ENCODE measurements at places on chromosomes 2 and 18.

DNA sequence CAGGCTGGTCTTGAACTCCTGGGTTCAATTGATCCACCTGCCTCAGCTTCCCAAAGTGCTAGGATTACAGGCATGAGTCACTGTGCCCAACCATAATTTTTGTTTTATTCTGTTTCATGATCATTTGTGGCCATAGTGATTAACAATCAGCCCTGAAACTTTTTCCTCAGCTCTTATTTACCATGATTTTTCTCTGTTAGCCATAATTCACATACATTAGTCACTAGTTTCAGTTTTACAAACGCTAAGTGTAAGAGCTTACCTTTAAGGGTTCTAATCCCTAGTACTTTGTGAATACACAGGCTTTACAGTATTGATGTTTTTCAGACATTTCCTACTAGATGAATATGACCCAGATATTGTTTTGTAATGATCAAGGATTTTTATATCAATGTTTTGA lies 216.1 kb downstream of the DPP4 start:
- DNase-seq, result no peak

DNA sequence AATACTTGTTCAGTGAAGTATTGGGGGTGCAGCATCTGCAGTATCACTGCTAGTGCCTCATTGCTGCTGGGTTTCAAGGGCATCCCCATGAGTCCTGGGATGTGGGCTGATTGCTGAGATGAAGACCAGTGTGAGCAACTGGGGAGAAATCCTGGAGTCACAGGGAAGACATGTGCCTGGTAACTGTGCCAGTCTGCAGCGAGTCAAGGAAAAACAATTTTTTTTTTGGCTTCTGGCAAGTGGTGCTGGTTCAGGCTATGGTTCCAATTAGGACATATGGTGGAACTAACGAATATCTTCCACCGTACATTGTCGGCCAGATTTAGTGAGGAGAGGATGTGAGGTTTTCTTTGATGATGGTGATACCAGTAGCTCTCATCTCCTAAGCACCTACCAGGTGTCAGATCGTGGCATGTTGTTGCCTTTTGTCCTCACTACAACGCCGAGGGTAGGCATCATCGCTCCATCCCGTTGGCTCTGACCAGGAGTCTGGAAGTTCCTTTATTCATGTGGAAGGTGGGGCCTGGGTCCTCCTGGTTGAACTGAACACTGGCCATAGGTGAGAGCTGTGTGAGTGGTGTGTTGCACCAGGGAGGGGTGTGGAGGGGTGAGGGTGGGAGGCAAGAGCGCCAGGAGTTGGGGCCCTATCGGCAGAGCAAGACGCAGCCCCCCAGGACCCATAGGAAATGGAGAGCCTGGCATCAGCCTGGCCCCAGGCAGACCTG lies 118.0 kb upstream of the HS6ST1 start:
- DNase-seq, result no peak

GRCh38 chr18:47172476-47172875 lies 3.7 kb downstream of the IER3IP1 start:
- DNase-seq, result no peak

DNA sequence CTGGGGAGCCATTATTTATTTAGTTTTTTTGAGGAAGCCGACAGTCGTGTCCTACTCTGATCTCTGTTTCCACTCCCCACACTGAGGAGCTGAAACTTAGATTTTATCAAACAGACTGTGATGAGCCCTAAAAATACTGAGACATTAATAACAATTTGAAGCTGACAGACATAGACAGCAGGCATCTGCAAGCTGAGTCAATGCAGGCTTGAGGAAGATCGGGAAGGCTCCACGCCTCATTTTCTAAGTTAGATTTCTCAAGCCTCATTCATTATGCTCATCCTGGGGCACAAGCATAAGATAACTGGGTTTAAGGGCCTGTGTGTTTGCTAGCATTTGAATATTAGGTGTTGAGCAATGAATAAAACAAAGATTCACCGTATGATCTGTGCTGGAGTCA lies 26.3 kb downstream of the EFR3B start:
- no peak for DNase-seq

DNA sequence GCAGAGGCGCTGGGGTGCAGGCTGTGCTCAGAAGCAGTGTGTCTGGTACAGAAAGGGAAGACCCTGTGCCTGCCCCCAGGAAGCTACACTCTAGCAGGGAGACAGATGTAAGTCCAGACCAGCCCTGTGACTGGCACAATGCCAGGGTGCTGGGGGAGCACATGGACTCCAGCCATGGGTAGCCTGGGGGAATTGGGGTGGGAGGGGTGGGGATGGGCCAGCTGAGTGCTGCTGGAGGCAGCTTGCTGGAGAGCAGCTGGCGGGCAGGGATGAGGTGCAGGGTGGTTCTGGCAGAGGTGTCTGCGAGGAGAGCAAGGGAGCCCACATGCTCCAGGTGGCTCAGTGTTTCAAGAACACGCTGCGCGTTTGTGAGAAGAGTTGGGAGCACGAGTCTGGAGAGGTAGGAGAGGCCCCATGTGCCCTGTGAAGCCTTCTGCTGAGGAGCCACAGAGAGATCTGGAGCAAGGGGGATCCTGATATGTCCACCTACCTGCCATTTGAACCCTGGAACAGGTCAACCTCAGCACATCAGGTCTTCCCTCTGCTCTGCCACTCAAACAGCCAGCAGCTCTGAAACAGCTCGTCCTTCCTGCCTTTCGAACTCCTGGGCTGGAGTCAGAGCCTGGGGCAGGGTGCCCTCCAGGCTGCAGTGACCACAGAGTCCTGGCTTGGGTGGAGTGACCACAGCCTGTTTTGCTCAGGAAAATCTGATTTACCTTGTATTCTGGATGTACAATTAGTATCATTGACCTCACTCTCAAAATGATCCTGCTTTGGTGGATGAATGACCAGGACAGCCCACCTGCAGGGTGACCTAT lies 15.1 kb downstream of the ALLC start:
- no peak for DNase-seq

GRCh38 chr2:37589298-37589697 lies 82.1 kb downstream of the CDC42EP3 start:
- DNase-seq, result no peak

DNA sequence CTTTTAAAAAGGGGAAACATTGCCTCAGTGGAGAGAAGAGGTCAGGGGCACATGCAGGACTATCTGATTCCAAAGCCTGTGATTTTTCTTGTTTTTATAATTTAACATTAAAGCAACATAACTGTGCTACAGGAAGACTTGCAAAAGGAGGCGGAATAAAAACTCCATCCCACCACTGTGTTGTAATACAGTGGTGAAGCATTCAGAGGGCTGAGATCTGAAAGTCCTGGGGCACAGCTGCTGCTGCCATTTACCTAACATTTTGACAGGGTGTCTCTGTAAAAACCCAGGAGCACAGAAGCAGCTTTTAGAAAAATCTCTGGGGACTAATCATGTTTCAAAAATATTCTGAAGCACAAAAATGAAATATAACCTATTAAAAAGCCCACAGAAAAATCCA lies 97.6 kb downstream of the GRB14 start:
- no peak for DNase-seq

GRCh38 chr2:64251497-64252250 lies 107.5 kb upstream of the PELI1 start:
- DNase-seq, result no peak

GRCh38 chr18:49866680-49867079 lies 53.3 kb upstream of the ACAA2 start:
- no peak for DNase-seq

GRCh38 chr2:151770995-151771394 lies 36.7 kb upstream of the NEB start:
- DNase-seq, result no peak

GRCh38 chr2:40218679-40219078 lies 233.2 kb downstream of the SLC8A1 start:
- DNase-seq, result no peak

GRCh38 chr18:28512357-28512756 lies 335.4 kb upstream of the CDH2 start:
- DNase-seq, result no peak

- DNase-seq, result peak; percentile 19
Observed at GRCh38 chr18:62637807-62638687, 77.3 kb upstream of the PHLPP1 start.

DNA sequence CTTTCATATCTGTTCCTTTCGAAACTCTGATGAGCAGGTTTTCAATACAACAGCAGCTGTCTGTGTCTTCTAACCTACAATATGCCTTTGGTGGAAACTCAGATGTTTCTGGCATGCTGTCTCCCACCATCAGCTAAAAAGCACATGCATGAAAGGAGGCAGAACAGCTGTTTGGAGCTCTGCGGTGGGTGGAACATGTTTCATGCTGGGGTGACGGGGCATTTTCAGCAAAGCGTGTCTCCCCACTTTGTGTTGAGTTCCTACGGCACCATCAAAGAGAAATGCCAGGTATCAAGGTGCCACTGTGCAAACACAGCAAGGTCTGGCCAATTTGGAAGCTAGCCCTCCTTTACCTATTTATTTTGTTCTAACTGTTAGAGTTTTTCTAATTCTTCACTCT lies 290.1 kb downstream of the CLIP4 start:
- DNase-seq, result no peak

- DNase-seq, result no peak
Observed at GRCh38 chr2:170322140-170322766, 144.3 kb downstream of the MYO3B start.

GRCh38 chr2:191533693-191534180 lies 144.2 kb upstream of the NABP1 start:
- DNase-seq, result no peak

GRCh38 chr18:59823596-59824195 lies 76.1 kb upstream of the PMAIP1 start:
- no peak for DNase-seq

GRCh38 chr2:273333-273732 lies 8.6 kb downstream of the ACP1 start:
- DNase-seq, result peak; percentile 16

DNA sequence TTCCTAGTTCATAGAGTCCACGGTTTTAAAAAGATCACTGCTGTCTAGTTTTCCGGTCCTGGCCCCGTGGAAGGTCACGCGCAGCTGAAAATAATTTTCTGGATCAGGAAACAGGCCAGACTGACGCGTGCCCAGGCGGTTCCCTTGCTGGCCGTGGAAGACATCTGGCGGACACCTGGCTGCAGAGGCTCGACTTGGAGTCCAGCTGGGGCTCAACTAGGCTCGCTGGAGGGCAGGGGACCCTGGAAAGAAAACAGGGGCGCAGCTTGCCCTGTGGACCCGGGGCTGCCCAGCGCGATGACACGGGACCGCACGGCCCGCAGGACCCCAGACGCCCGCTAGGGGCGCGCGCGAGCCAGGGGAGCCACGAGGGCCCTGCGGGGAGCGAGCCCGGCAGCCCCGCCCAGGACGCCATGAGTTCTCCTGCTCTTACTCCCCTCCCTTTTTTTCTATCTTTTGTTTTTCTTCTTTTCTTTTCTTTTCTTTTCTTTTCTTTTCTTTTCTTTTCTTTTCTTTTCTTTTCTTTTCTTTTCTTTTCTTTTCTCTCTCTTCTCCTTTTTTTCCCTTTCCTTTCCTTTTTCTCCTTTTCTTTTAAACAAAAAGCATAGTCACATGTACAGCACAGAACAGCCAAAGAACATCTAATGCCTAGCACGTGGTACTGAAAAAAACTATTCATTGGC lies 43.2 kb upstream of the UBE2F start:
- peak; percentile 80 for DNase-seq

- peak; percentile 46 for DNase-seq
Observed at GRCh38 chr2:102753563-102754159, 8.2 kb upstream of the TMEM182 start.

- DNase-seq, result no peak
Observed at GRCh38 chr2:217843324-217843723, 159.5 kb downstream of the TNS1 start.

GRCh38 chr18:39208190-39208589 lies 1642.6 kb upstream of the CELF4 start:
- DNase-seq, result no peak

GRCh38 chr2:46495231-46496030 lies 16.1 kb downstream of the TMEM247 start:
- DNase-seq, result no peak

- peak; percentile 13 for DNase-seq
Observed at GRCh38 chr2:135473567-135473966, 57.5 kb downstream of the ZRANB3 start.

DNA sequence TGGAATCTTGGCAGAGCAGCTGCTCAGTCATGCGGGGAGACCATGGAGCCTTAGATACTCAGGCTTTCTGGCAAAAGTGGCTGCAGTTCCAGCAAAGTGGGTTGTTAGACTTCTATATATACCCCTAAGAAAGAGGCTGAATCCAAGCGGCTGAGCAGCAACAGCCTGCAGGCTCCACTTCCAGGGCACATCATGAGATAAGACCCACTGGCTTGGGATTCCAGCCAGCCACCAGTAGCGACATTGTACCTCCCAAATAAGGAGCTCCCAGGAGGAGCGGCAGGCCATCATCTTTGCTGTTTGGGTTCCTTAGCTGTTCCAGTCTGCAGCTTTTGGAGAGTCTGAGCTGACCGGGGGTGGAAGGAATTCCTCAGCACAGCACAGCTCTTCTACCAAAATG lies 150.3 kb upstream of the ST6GAL2 start:
- DNase-seq, result no peak

GRCh38 chr2:210399440-210400041 lies 77.0 kb downstream of the LANCL1 start:
- no peak for DNase-seq

- DNase-seq, result no peak
Observed at GRCh38 chr2:166411473-166412230, 35.9 kb upstream of the SCN9A start.

DNA sequence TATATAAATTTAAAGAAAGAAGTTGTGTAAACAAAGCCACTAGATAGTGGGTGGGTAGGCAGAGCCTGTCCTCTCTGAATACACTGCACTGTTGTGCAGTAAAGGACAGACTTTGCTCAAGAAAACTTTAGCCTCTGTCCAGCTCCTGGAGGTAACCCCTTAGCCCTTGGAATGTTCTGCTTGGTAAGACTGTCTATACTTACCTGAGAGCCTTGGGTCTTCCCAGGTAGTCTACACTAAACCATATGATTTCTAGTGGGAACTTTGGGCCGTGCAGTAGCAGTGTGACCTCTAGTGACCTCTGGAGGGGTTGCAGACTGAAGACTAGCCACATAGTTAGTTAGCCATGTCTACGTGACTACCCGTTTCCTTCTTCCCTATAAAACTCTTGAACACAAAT lies 678.3 kb upstream of the NRXN1 start:
- DNase-seq, result no peak

DNA sequence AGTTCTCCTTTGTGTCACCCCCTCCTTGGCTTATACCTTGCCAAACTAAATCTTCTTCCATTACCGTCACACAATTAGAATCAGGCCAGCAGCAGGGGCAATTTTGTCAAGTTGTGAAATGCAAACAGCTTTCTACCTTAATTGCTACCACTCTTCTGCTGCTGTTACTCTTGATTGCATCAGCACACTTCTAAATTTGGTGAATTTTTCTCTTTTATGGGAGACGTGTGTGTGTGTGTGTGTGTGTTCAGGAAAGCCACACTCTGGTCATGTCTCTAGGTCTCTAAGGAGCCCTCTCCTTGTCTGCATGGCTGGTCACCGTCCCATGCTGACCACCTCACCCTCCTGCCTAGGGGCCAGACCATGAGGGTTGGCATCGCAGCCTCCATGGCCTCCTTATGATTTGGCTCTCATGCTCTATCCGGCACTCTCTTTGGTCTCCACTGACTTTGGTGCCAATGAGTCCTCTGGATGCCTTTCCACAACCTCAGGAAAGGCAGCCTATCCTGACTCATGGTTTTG lies 87.7 kb downstream of the GATA6 start:
- no peak for DNase-seq

GRCh38 chr2:20205915-20206524 lies 18.9 kb downstream of the SDC1 start:
- DNase-seq, result no peak

GRCh38 chr18:59575995-59576394 lies 121.2 kb downstream of the CCBE1 start:
- DNase-seq, result no peak
